ENCODE measurements at places on chromosomes 2 and 18. TPM values are rescaled to one million over a fixed set of nuclear protein-coding genes. Genes with fewer than 3 reads are reported as not detected.

DNA sequence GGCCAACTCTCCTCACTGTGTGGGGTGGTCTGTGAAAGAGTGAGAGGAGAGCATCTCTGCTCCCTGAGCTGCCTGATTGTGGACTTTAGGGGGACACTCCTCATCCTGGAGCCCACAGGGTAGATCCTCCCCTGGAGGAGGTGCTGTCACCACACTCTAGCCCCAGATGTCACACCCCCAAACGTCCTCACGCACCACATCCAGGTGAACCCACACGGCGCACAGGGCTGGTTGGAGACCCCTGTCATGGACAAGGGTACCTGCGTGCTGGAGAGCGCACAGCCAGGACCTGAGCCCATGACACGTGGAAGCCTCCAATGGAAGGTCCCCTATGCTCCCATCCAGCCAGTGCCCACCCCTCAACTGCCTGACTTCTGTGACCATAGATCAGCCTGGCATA lies 10.5 kb downstream of the AGXT start:
- DNase-seq: no peak
- H3K36me3 ChIP-seq: no peaks in the 10 kb centered on the region
- H3K27ac ChIP-seq: no peak overlapping the region

DNA sequence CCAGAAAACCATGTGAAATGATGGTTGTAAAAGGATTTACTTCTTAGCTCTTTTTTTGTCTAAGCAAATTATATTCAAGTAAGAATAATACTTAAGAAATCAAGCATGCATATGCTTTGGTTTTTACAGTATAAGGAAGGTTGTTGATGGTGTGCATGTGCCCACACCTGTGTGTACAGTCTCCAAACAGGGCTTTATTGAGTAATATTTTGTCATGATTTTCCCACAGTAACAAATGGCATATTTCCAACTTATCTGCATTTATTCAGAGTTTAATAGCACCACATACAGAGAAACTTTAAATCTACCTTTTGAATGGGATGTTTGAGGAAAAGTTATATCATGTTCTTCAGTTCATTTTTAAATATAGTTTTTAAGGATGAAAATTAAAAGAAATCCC lies 76.5 kb upstream of the DSG1 start:
- no peaks in the 10 kb centered on the region for H3K36me3 ChIP-seq
- no peaks in the 10 kb centered on the region for H3K27me3 ChIP-seq
- no peak overlapping the region for H3K4me3 ChIP-seq
- peaks cover 38% of the 10 kb centered on the region for H3K4me1 ChIP-seq
- H3K27ac ChIP-seq: peak overlapping the region; percentile 67
- DNase-seq: no peak

- no peaks in the 10 kb centered on the region for H3K36me3 ChIP-seq
- no peak overlapping the region for H3K4me3 ChIP-seq
- no peaks in the 10 kb centered on the region for H3K27me3 ChIP-seq
- peaks cover 7% of the 10 kb centered on the region for H3K4me1 ChIP-seq
- H3K27ac ChIP-seq: no peak overlapping the region
Measured at GRCh38 chr2:56315376-56315775, 131.6 kb downstream of the CCDC85A start.

DNA sequence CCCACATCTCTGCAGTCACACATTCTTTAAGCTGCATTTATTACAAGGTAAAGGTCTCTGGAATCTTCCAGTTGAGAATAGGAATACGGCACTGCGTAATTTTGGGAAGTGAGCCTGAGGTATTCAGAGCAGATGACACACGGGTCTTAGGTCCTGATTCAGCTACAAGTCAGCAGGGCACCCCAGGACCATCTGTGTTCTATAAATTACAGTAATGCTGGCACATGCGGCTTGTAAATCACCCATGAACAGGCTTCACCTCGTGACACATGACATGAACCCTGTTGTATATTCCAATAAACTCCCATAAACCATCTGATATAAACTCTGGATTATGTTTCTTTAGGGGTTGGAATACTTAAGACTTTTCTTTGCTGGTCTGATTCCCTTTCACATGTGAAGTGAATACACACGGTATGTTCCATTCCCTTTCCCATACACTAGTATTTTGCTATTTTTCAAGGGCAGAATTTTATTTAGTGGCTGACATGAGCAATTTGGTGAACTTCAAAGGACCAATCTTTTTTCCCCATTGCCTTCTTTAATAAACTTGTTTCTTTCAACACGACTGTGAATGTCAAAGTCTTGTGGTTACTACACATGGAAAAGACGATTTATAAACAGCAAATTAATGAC lies 298.6 kb downstream of the MEIS1 start:
- no peak for DNase-seq
- no peak overlapping the region for H3K27ac ChIP-seq
- H3K27me3 ChIP-seq: no peaks in the 10 kb centered on the region
- no peak overlapping the region for H3K4me3 ChIP-seq
- no peaks in the 10 kb centered on the region for H3K36me3 ChIP-seq

DNA sequence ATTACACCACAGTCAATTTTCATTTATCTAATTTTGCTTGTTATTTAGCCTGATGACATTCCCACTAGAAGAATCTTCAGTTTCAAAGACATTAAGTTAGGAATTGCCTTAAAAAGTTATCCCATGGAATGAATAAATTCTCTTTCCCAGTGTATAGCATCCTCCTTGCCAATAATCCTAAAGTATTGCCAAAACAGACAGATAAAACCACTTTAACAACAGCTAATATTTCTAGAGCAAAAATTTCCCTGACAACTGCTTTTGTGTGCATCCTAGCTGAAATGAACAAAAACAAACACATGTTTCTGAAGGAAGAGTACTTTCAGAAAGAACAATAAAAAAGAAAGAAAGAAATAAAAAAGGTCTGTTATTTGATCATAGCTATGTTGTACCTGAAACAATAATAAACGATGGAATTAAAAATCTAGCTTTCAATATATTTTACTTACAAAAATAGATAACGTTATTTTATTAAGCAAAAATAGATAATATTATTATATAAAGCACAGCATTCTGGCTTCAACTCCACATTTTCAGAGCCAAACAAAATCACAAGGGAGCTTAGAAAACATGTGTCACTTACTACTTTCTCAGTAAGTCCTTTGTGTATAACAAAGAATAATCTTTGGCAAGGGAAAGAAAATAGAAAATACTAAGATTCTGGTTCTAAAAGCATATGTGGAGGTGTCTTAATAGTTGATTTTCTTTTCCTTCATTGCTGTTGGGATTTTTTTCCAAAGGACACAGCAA lies 939.0 kb upstream of the CRIM1 start:
- H3K4me3 ChIP-seq: no peak overlapping the region
- H3K27ac ChIP-seq: no peak overlapping the region
- no peaks in the 10 kb centered on the region for H3K4me1 ChIP-seq
- H3K27me3 ChIP-seq: no peaks in the 10 kb centered on the region
- DNase-seq: no peak

DNA sequence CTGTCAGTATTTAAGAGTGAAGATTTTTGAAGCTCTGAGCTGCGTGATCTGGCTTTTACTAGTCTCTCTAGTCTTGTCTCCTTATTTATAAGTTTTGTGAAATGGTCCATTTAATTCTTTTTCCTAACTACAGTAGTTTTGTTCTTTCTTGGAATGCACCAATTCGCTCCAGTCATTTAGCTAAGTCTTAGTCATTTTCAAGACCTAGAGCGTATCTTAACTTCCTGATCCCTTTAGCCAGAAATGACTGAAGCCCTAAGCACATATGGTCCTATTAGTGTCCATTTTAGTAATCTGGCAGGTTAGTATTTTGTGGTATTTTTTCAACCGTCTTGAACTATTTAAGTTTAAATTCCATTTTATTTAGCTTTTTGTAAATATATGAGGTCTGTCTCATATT lies 3.6 kb downstream of the BIRC6 start:
- H3K36me3 ChIP-seq: no peaks in the 10 kb centered on the region
- H3K4me3 ChIP-seq: no peak overlapping the region
- H3K4me1 ChIP-seq: peaks cover 28% of the 10 kb centered on the region

DNA sequence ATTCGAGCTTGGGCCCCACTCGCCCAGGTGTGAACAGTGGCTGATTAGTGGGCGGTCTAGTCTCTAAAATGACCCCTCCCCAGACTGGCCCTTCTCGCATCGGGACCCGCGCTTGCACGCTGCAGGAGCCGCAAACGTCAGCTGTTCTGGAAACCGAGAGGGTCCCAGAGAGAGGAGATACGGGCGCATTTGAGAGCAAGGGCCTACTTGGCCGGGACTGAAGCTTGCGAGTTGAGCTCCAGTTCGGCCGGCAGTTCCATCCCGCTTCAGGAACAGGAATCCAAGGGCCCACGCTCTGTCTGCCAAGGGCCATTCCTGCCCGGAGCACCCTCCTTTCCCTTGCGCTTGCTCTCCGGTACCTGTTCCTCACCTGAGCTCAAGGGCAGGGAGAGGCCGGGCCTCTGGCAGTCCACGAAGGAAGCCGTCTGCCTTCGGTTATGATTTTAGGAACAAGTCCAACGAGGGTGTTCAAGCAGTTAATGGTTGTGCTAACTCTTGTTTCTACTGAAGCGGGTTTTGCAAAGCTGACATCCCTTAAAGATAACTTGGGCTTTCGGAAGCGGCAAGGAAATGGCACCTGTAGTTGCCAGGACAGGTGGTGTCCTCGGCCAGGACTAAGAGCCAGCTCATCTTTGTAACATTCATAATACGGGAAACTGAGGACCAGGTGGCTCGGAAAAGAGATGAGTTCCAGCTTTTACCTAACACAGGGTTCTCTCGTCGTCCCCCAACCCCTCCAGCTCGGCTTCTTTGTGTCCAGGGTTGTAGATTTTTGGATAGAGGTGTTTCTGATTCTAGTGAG lies 3.9 kb upstream of the DLX1 start:
- no peak overlapping the region for H3K4me3 ChIP-seq
- H3K36me3 ChIP-seq: no peaks in the 10 kb centered on the region
- no peak overlapping the region for H3K27ac ChIP-seq
- H3K4me1 ChIP-seq: peaks cover 12% of the 10 kb centered on the region

GRCh38 chr2:132392221-132392620 lies 24.4 kb upstream of the GPR39 start:
- no peak overlapping the region for H3K27ac ChIP-seq
- no peaks in the 10 kb centered on the region for H3K36me3 ChIP-seq
- no peak for DNase-seq
- no peaks in the 10 kb centered on the region for H3K27me3 ChIP-seq
- H3K4me1 ChIP-seq: no peaks in the 10 kb centered on the region

- no peak overlapping the region for H3K27ac ChIP-seq
- H3K4me3 ChIP-seq: no peak overlapping the region
- no peaks in the 10 kb centered on the region for H3K27me3 ChIP-seq
- DNase-seq: no peak
- H3K4me1 ChIP-seq: no peaks in the 10 kb centered on the region
Measured at GRCh38 chr2:103739186-103739585, 977.4 kb downstream of the TMEM182 start.

GRCh38 chr18:45413180-45413836 lies 202.0 kb upstream of the SLC14A2 start:
- no peak overlapping the region for H3K27ac ChIP-seq
- no peaks in the 10 kb centered on the region for H3K27me3 ChIP-seq
- H3K4me1 ChIP-seq: no peaks in the 10 kb centered on the region
- H3K36me3 ChIP-seq: no peaks in the 10 kb centered on the region
- no peak overlapping the region for H3K4me3 ChIP-seq
- DNase-seq: no peak

DNA sequence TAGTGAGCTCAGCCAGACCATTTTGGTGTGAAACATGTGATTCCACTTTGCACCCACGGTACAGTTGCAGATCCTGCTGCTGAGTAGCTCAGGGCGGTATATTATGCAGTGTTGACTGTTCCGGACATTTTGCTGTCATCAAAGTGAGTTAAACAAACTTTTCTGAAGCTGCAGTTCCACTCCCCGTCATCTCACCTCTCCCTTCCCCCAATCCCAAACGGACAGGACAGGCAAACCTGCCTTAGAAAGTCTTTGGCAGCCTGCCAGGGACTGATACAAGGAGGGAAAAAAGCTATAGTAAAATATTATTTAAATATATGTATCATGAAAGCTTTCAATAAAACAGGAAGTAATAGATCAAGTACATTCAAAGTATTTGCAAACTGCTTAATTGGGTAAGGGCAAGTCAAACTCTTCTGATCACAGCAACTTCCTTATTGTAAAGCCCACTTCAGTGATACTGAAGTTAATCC lies 35.5 kb upstream of the SP5 start:
- no peak overlapping the region for H3K27ac ChIP-seq
- H3K4me1 ChIP-seq: peaks cover 10% of the 10 kb centered on the region
- peak; percentile 44 for DNase-seq
- no peak overlapping the region for H3K4me3 ChIP-seq

DNA sequence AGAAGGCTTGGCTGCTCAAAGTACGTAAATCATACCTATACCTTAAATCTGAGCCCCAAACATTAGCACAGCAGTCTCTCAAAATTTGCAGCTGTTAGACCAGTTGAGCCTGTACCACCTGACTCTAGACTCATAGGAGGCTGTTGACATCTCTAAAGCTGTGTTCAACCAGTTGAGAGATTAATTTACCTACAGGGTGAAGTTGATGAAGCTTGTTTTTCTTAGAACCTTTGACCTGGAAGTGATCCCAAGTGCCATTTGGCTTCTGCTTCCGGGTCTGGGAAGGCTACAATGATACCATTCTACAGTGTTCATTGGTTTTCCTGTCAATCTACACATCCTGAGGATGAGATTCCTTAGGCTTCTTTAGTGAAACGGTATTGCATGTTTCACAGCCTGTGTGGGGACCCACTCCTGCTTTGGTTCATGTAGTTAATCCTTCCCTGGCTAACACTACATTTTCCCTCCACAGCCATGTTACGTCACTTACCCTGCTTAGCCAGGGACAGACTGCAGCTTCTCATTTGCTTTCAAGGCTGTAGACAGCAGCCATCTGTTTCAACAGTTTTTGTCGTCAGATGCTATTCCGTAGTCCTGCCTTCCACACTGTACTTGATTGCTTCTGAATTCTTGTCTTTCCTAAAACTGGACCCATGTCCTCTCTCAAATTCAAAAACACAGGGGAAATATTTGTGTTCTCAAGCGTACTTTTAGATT lies 4.7 kb upstream of the IL1RL2 start:
- H3K27ac ChIP-seq: peak overlapping the region; percentile 64
- no peaks in the 10 kb centered on the region for H3K27me3 ChIP-seq
- H3K4me1 ChIP-seq: peaks cover 8% of the 10 kb centered on the region
- peak; percentile 23 for DNase-seq
- no peak overlapping the region for H3K4me3 ChIP-seq

DNA sequence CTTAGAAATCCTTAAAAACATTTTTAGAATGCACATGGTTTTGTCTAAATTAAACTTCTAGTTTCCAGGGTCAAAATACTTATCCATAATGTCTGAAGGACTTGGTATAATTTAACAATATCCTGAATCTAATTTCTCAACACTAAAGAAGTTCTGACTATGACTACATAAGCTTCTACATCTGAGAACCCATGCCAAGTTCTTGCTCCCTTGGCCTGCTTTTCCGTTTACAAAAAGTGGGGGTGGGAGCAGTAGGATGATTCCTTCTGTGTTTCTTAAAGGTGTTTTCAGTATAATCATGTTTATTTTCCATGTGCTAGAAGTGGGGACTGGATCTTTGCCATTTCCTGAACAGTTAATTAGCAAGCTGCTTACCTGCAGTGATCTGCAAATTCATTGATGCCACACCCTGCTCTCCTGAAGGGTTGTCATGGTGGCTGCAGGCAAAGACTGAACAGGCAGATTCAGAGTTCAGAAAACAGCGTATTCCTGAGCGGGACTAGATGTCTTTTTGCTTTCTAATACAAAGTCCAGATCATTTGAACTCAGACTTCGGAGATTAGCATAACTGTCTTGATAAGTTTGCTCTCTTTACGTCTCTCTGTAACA lies 36.2 kb downstream of the ADNP2 start:
- H3K27me3 ChIP-seq: no peaks in the 10 kb centered on the region
- DNase-seq: no peak
- H3K4me1 ChIP-seq: peaks cover 13% of the 10 kb centered on the region

KCNG2 gene
- total RNA-seq: not detected

CPO gene
- total RNA-seq: 0.36 TPM

PROKR1 gene
- not detected for total RNA-seq

AQP12B gene
- total RNA-seq: 0.04 TPM

REG3G gene
- not detected for total RNA-seq

Data from hepatocyte (in vitro differentiated cells).